Large intestine (tissue), 12 donors: ENCODE measurements at places on chromosomes 1 and 21. TPM values are rescaled to one million over a fixed set of nuclear protein-coding genes. Genes with fewer than 3 reads are reported as not detected.

GRCh38 chr1:67134695-67135094 lies at the start of gene C1orf141:
Gene C1orf141, minus strand, starts transcription at chr1:67134970. Its CDS starts 7,730 bp downstream, at chr1:67127240.
- peak; percentile 31 for DNase-seq

GRCh38 chr1:87515781-87516180 lies 187.1 kb downstream of the LMO4 start:
- no peak for DNase-seq

DNA sequence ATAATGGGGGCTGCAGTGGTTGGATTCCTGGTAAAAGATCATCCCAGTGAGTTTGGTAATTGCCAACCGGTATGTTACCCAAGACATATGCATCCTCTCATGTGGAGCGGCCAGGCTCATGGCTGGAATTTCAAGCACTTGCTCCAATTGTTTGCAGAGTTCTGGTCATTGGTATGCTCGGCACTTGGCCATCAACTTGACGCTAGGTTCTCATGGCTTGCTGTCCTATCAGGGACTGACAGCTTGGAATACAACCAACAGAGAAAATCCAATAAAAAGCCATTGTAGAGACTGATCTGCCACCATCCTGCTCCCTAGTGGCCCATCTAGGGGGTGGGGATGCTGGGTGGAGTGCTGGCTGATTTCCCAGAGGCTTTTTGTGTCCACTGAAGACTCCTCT lies 120.9 kb downstream of the EDEM3 start:
- no peak for DNase-seq

DNA sequence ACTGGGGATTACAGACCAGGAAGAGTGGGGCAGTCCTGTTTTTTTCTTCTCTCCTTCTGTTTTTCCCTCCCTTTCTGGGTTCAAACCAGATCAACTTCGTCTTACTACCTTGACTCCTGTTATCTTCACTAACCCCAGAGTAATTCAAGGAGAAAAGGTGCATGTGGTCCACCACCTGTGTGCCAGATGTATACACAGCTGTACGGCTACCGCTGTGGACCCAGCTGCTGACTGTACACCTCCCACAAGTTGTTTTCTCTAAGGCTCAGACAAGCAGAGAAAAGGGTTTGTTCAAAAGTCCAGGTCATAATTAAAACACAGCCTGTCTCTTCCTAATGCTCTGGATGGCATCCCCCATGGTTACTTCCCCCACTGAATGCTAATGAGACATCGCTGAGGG lies 102.1 kb downstream of the LMX1A start:
- no peak for DNase-seq

DNA sequence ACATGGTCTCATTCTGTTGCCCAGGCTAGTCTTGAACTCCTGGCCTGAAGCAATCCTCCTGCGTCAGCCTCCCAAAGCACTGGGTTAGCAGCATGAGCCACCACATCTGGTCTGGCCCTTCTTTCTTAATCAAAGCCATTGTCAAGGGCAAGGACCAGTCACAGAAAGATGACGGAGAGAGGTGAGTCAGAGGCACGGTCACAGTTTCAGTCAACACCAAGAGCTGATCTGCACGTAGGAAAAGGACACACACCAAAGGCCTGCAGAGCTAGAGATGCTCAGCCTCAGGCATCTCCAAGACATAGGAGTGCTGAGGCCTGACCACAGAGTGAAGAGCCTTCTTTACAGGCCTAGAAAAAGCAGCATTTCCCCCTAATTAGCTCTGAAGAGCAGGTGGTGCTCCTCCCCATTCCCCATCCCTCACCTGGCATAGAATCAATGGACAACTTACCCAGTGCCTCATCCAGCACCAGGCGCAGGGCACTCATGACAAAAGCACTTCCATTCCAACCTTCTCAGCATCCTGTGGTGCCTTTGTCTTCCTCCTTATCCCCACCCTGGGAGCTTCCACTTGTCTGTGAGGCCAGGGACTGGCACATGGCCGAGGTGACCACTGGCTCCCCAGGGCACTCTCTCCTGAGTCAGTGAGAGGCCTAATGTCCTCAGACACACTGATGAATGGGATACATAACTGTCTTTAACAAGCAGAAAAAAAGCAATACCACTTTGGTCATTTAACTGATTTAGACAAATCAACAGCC lies 139.8 kb downstream of the AJAP1 start:
- DNase-seq, result no peak

DNA sequence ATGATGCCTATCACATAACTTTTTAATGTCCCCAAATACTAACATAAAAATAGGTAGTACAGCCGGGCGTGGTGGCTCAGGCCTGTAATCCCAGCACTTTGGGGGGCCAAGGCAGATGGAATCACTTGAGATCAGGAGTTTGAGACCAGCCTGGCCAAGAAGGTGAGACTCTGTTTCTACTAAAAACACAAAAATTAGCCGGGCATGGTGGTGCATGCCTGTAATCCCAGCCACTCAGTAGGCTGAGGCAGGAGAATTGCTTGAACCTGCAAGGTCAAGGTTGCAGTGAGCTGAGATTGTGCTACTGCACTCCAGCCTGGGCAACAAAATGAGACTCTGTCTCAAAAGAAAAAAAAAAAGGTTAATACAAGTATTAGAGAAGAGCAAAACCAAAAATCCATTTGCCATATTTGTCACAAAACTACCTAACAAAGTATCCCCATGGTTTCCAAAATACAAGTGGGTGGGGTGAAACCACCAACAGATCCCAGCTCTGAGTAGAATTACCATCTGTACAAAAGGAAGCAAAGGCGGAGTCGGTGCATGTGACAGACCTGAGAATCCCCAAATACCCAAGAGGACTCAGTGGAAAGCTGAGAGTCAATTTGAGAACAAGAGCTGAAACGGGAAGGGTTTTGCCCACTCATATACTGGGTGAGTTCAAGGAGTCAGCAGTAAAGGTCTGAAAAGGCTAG lies 113.2 kb downstream of the TOMM20 start:
- no peak for DNase-seq

DNA sequence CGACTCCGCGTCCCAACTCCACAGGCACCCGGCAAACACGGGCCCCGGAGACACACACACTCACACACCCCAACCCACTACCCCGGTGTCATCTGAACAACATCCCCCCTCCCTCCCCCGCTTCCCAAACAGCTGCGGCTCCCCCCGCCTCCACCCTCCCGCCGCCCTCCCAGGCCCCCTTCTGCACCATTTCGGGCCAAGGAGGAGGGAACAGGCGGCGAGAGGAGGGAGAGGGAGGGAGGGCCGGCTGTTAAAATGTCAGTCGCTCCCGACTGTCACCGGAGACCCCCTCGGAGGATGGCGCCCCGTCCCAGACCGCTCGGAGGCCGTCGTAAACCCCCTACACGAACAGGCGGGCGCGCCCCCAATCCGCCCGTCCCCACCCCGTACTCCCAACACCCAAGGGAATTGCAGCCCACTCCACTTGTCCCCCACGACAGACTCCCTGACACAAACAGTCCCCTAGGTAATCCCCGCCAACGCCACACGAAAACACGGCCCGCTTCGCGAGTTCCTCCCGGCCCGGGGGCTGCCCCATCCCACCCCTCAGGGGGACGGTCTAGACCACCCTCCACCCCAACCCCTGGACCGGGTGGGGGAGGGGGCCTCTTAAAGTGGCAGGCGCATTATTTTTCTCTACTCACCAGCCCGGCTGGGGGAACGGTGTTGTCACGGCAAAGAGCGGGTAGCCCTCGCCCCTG lies 583 bp downstream of the MEF2D start:
- no peak for DNase-seq

DNA sequence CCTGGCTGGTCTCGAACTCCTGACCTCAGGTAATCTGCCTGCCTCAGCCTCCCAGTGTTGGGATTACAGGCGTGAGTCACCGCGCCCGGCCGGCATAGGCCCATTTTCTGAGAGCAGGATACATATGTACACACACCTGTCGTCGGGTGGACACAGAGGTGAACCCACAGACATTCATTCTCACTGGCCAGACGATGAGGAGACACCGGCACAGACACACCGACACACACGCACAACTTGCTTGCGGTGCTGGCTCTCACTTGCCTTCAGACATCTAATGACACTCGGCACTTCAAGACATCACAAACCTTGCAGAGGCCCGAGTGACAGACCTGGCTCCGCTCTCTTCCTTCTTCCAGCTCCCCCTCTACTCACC lies 579 bp downstream of the PTCH2 start:
- DNase-seq, result no peak

DNA sequence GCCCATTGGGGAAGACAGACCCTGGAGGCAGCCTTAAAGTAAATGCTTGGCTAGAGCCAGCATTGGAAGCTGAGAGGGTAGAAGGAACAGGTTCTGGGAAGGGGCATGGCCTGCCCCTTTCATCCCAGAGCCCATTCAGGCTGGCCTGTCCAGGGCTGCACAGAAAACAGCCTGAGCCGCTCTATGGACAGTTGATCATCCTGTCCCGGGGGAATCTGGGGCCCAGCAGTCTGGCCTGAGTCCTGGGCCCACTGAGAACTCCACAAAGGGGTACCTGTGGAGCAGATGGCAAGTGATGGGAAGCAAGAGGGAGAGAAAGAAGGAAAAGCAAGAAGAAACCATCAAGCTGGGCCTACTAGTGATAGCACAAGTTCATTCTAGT lies 13.2 kb downstream of the TMEM81 start:
- no peak for DNase-seq

DNA sequence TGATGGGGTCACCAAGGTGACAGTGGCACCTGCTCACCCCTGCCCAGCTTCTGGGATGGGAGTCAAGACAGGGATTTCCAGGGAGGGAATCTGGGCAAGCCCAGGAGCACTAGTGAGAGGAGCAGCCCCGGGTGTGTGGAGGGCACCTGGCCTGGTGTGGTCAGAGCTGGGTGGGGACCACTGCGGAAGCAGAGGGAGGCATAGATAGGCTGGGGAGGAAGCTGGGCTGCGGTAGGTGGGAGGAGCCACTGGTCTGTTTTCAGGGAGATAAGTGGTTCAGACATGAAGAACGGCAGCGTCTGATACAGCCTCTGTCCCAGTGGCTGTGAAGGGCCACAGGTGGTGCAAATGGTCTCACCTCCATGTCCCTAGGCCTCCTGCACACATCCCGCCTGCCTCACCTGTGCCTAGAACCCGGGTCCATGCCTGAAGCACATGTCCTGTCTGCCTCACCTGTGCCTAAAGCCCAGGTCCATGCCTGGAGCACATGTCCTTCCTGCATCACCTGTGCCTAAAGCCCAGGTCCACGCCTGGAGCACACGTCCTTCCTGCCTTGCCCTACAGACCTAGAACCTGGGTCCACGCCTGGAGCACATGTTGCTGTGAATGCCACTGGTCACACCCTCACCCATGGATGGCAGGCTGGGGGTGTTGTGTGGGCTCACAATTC lies 325.9 kb upstream of the AJAP1 start:
- DNase-seq, result no peak

- no peak for DNase-seq
These were observed 1.1 kb downstream of the ESPN start for GRCh38 chr1:6425658-6426057.

DNA sequence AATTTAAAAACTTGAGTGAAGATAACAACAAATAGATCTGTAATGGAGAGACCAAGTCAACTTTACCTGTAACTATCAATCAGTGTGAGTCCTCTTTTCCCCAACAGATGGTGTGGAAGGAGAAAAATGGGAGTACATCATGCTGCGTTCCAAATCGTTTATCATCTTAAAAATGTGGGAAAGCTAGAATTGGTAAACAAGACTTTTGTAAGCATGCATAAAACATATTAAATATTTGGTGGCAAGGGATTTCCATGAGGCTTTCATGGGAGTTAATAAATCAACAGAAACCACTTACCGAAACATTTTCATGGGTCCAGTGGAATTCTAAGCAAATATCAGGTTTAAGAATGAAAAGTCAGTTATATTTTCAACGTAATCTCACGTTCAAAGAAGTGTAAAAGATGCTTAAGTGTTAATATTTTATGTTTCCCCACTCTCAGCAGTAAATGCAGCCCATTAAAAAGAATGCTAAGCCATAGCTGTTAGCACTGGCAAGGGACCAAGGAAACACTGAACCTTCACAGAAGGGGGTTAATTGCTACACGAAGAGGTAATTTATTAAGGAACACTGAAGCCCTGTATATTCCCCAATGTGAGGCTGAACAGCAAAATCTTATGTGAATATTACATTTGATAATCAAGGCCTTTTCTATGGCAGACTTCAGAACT lies 117.0 kb downstream of the ZC3H11B start:
- DNase-seq, result no peak

The C1QB gene
- polyA plus RNA-seq, result 73.0 TPM

The ARMH1 gene
- 2.8 TPM for polyA plus RNA-seq

The AJAP1 gene
- polyA plus RNA-seq, result 0.57 TPM

The FGR gene
- 4.0 TPM for polyA plus RNA-seq

The CFAP410 gene
- 33.0 TPM for polyA plus RNA-seq

The CDC7 gene
- 9.9 TPM for polyA plus RNA-seq

The PPIE gene
- polyA plus RNA-seq, result 73.0 TPM

The DNASE2B gene
- 0.16 TPM for polyA plus RNA-seq

The GALNT2 gene
- polyA plus RNA-seq, result 47.1 TPM
